SW 1271 (cell line): ENCODE measurements at places on chromosomes 2 and 18.

DNA sequence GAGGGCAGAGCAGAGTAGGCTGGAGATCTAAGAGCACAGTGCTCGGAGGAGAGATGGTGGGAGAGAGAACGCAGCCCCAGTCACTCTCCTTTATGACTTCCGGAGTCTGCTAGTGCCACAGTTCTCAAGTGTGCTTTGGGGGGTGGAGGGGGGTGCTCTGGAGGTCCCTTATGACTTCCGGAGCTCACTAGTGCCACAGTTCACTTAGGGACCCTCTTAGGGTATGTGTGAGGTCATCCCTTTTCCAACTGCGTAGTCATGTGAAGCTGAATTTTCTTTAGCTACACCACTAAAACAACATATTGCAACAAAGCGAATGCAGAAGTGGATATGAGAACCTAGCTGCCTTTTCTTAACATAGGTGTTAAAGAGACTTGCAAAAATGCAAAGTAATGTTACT lies 153.7 kb upstream of the KCTD1 start:
- no peak for DNase-seq

GRCh38 chr2:175627405-175627804 lies 374.7 kb downstream of the LNPK start:
- no peak for DNase-seq

- DNase-seq, result no peak
Measured at GRCh38 chr18:24995755-24996154, 356.2 kb downstream of the ZNF521 start.

- DNase-seq, result no peak
Measured at GRCh38 chr2:101858246-101858645, 133.5 kb upstream of the IL1R2 start.

- DNase-seq, result no peak
Measured at GRCh38 chr2:239181903-239182581, 218.8 kb downstream of the HDAC4 start.

- DNase-seq, result no peak
Measured at GRCh38 chr2:77328134-77328931, 193.8 kb downstream of the LRRTM4 start.

GRCh38 chr2:178233428-178233827 lies 39.1 kb downstream of the OSBPL6 start:
- no peak for DNase-seq

DNA sequence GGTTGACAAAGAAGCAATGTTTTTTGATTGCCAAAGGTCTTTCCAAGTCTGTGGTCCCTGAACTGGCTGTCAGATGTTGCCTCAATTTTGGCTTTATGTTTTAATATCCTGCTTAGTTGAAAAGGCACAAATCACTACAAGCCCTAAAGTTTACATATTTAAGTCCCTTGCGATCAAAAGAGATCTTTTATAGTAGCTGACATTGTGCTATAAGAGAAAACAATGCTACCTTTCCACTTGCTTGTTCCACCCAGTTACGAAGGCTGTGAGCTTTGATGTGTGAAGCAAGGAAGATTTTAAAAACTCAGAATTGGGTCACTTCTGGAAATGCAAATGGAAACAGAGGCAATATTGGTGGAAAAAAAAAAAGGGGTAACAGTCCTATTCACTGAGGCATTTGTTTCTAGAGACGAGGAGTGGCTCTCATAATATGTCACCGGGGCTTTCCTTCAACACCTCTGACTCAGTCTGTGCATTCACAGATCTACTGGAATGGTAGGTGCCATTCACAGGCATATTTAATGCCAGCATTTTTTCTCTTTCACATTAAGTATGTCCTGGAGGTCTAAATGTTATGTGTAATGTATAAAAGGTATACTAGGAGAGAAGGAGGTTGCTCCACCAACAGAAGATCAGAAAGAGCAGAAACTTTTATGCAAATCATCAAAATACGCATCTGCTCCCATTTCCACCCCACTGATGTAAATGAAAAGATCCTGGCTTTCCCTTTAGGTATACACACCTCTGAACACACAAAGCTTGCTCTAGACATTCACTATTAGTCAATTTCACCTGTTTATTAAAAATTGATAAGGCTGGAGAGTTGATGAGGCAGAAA lies 91.8 kb downstream of the TGIF1 start:
- no peak for DNase-seq

DNA sequence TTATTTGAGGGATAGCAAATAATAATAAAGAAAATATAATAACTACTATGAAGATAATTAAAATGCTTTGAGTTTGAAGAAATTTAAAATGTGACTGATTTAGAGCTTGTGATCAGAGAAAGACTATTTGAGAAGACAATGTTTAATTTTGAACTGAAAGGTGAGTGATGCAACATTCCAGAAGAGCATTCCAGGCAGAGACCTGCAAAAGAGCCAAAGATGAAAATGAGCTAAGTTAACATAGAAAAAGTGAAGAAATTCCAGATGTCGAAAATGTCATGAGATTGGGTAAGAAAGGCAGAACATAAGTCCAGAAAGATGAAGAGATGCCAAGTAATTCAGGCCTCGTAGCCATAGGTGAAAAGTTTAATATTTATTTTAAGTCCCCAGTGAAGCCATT lies 215.8 kb downstream of the FSIP2 start:
- no peak for DNase-seq

DNA sequence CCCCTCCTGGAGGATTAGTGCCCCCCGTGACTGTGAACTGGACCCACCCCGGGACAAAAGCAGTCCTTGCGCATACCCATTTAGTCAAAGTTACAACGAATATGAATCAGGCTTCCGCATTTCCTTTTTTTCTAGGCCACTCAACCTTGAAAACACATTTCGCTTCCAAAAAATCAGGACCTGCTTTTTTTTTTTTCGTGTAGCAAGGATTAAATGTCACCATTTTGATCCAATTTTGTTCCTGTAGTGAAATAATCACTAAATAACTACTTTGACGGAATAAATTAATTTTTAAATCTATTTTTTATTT lies 464 bp upstream of the FTCDNL1 start:
- no peak for DNase-seq

- no peak for DNase-seq
Measured at GRCh38 chr2:38702413-38702812, 36.5 kb downstream of the GALM start.

DNA sequence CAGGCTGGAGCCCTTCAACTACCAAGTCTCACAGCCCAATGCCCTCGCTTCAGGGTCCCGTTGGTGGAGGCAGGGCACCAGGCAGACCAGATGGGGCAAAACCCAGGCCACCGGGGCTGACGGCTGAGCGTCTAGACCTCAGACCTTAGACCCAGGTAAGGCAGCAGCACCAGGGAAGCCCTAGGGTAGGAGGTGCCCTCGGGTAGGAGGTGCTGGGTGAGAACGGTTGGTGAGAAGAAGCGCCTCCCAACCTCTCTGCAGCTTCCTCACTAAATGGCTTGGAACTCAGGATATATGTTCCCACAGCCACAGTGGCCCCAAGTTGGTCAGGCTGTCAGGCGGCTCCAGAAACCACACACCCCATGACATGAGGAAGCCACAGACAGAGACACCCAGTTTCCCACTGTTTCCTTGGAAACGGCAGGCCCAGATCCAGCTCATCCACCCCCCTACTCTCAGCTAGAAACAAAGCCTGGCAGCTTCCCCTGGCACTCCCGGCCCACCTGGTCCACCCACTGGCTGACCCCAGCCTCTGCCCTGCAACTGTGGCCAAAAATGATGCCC lies 13.1 kb upstream of the MLPH start:
- DNase-seq, result no peak

DNA sequence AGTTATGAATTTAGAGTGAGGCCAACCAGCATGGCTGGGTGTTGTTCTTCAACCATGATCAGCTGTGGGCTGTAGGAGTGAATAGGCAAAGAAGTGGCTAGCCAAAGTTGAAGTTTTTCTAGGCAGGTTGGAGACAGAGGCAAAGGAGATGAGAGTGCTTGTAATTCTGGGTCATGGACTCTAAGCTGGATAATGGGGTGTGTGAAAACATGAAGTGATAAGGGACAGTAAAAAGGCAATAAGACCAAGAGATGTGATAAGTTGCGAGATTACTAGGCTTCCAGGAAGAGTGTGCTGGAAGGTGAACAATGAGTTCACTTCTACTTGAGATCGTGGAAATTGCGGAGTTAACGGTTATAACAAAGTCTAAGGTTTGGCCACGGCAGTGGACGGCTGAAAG lies 118.6 kb upstream of the RNF152 start:
- DNase-seq, result no peak

DNA sequence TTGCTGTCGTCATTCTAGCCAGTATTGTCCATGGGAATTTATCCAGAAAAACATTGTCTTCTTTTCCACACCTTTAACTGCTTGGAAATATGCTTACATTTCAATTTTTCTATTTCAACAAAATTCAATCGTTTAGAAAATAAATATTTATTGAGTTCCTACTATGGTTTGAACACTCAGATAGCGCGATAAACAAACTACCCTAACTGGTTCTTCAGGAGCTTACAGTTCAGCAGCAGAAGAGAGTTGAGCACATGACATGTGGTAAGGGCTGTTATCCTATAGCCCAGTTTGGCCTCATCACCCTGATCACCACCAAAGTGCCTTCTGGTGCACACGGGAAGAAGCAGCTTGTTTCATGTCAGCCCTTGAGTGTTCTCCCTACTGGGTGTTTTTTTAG lies 375.2 kb upstream of the SMIM21 start:
- DNase-seq, result no peak

- DNase-seq, result no peak
Measured at GRCh38 chr2:231699006-231699405, 9.3 kb upstream of the PTMA start.

DNA sequence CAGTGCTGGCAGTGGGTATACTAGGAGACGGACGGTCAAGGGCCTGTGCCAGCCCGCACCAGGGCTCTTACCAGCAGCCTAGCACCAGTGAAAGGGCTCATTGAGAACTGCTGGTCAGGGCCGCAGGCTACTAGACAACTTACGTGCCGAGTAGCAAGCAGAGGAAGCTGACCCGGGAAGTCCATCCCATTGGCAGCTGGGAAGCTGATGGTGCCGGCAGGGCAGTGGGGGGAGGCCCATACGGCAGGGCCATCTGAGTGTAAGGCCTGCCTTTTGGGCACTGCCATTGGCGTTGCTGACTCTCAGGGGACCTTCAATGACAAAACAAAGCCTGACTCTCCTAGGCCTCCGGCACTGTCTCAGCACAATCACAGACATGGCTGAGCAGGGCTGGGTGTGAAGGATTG lies 20.6 kb downstream of the EFR3B start:
- DNase-seq, result no peak

- DNase-seq, result no peak
Measured at GRCh38 chr2:176133389-176133788, 3.9 kb downstream of the HOXD8 start.

DNA sequence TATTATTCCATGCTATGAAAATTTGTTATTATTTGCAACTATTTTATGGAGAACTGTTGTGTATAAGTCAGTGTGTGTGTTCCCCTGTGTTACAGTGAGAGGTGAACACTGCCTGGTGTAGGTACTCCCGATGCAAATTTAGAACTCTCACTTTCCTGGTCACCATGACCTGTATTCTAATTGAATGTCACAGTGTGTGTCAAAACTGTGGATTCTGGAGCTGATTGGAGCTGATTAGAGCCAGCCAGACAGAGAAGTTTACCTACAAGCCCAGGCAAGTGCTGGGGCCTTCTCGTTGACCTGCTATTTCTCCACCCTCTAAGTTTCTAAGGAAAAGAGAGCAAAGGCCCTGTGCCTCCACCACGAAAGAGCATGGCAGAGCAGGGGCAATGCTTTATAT lies 216.0 kb downstream of the NYAP2 start:
- no peak for DNase-seq

DNA sequence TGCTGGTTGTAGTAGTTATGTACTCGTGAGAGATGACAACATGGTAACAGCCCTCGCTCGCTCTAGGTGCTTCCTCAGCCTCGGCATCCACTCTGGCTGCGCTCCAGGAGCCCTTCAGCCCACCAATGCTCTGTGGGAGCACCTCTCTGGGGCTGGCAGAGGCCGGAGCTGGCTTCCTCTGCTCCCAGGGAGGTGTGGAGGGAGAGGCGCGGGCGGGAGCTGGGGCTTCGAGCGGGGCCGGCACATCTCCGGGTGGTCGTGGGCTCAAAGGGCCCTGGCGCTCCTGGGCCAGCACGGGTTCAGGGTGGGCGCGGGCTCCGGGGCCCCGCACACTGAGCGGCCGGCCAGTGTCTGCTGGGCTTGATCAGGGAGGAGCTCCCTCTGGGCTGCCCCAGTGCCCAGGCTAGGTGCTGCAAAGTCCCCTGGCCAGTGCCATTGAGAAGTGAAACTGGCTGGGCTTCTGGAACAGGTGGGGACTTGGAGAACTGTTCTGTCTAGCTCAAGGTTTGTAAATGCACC lies 1012.1 kb downstream of the CNTNAP5 start:
- DNase-seq, result no peak

DNA sequence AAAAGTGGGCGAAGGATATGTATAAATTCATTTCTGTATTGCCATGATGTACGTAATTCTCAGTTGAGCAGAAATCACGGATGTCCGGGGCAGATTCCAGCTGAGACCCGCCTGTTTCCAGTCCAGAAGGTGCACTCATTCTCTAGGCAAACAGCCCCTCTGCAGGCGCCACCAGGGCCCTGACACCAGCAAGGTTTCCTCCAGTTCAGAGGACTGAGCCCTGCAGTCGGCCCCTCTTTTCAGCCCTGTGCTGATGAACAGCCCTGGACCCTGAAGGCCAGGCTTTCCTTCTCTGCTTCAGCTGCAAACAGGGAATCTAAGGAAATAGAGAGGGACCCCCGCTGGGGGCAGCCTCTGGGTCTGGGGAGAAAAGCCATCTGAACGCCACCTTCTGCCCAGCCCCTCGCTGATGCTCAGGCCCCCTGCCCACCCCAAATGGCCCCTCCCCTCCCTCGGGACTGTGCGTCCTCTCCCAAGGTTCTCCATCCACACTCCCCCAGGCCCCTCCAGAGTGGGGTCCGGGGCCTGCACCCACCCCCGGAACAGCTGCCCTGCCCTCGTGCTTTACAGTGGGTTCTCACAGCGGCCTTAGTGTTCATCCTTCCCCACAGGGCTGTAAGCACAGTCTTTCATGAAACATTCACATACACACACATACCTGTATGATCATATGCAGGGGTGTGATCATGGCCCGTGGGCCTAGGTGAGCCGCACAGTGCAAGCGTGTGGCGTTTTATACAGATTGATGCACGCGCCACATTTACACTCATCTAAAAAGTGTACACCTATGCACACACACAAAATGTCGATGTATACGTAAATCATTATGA lies 12.1 kb downstream of the COPS9 start:
- no peak for DNase-seq

DNA sequence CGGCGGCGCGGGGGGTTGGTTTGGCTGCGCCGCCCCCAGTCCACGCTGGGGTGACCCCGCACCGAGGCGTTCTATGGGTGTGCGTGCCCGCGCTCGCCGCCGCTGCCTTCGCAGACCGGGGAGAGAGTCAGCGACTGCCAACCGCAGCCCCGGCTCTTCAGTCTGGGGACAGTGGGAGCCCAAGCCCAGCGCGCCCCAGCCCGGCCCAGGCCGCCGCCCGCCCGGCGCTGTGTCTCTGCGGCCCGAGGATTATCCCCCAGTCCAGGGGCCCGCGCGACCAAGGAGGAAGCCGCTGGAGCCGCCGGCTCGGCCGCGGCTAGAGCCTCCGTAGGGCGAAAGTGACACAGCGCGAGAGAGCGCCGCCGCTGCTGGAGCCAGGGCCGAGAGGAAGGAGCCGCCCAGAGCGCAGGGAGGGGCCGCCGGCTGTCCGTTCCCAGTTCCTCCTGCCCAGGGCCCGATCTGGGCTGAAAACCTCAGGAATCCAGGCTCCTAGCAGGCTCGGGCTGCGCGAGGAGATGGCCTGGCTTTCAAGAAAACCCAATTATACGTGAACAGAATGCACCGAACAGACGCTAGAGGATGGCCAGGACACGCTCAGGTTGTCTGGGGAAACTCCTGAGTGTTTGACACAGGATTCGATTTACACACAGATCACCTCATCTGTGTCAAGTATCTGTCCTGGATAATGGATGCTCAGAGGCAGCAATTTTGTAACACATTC lies 2.4 kb downstream of the CTIF start:
- peak; percentile 37 for DNase-seq

GRCh38 chr18:48219810-48220499 lies 189.2 kb downstream of the ZBTB7C start:
- DNase-seq, result no peak
